Activated CD8-positive, alpha-beta T cell treated with anti-CD3 and anti-CD28 coated beads, Interleukin-2, amount 10 ng/mL, durations not matched to agents 7 days and 5 days (primary cell): ENCODE measurements at places on chromosomes 6 and 20.

- peaks cover 58% of the 10 kb centered on the region for H3K27me3 ChIP-seq
- H3K36me3 ChIP-seq: no peaks in the 10 kb centered on the region
- DNase-seq: no peak
- H3K27ac ChIP-seq: no peak overlapping the region
- peaks cover 6% of the 10 kb centered on the region for H3K4me1 ChIP-seq
Observed at GRCh38 chr6:35216412-35216732, 2.6 kb downstream of the SCUBE3 start.

GRCh38 chr20:1332749-1333300 is 3.9 kb upstream of the SDCBP2 start:
- H3K4me1 ChIP-seq: peaks cover 63% of the 10 kb centered on the region
- peak overlapping the region; percentile 48 for H3K27ac ChIP-seq
- DNase-seq: no peak
- peaks cover 52% of the 10 kb centered on the region for H3K36me3 ChIP-seq
- H3K27me3 ChIP-seq: no peaks in the 10 kb centered on the region

DNA sequence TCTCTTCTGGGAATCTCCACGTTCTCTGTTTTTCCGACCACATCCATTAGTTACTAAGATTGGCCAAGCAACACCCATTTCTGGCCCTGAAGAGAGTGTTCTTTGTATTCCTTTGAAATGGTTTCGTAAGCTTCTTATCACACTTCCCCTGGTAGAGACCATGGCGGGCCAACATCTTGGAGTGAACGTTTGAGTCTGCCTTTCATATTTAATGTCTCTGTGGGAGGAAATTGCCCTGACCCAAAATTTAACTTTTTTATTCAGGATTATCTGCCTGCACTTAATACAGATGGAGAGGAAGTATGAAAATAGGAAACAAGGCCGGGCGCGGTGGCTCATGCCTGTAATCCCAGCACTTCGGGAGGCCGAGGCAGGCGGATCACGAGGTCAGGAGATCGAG is 177.0 kb upstream of the SNX9 start:
- H3K27ac ChIP-seq: no peak overlapping the region
- no peak overlapping the region for H3K4me3 ChIP-seq
- H3K27me3 ChIP-seq: no peaks in the 10 kb centered on the region
- peaks cover 27% of the 10 kb centered on the region for H3K4me1 ChIP-seq
- H3K36me3 ChIP-seq: peaks cover 26% of the 10 kb centered on the region
- DNase-seq: no peak

DNA sequence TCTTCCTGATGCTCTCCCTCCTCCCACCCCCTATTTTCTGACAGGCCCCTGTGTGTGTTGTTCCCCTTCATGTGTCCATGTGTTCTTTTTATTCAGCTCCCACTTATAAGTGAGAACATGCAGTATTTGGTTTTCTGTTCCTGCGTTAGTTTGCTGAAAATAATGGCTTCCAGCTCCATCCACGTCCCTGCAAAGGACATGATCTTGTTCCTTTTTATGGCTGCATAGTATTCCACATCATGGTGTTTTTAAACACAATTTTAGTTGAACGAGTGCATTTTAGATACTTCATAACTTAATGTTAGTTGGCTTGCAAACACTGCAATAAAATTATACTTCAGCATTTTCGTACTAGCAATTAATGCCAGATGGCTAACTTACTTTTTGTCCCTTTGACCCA is 28.5 kb downstream of the COL9A1 start:
- H3K4me1 ChIP-seq: no peaks in the 10 kb centered on the region
- H3K4me3 ChIP-seq: no peak overlapping the region
- no peaks in the 10 kb centered on the region for H3K27me3 ChIP-seq
- H3K36me3 ChIP-seq: no peaks in the 10 kb centered on the region
- no peak overlapping the region for H3K27ac ChIP-seq

GRCh38 chr6:84453499-84453898 is 226.1 kb upstream of the CEP162 start:
- no peaks in the 10 kb centered on the region for H3K27me3 ChIP-seq
- no peaks in the 10 kb centered on the region for H3K36me3 ChIP-seq
- H3K4me3 ChIP-seq: no peak overlapping the region
- no peak overlapping the region for H3K27ac ChIP-seq
- H3K4me1 ChIP-seq: no peaks in the 10 kb centered on the region

DNA sequence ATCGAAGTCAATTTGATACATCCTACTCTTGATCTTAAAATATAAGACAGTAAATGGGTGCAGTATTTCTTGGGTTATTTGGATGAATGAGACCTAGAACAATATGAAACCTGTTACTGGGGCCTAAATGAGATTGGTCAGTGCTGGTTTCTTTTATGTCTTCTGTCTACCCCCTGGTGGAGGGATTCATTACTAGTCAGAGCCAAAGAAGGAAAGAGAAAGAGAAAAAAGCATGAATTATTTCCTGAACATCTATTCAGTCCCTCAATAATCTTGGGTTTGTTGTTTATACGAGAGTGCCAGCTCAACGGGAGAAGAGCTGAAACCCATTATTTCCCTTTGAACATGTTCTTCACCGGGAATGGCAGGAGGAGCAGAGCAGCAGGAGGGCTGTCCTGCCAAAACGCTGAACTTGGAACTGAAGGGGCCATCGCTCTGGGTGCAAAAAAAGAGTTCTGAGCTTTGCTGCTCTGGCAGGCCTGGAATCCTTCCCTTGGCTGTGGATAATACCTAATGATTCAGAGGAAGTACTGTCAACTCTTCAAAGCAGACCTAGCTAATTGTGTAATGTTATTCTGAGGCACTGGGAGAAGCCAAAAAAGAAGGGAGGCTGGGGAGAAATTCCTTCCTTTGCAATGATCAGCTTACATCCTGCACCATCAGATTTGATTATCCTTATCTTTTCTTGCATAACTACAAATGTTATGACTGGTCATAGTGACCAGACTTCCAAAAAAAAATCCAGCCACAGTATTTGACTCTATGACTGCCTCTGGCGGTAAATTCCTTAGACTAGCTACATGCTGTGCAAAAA is 72.0 kb downstream of the BLOC1S5 start:
- no peaks in the 10 kb centered on the region for H3K27me3 ChIP-seq
- no peak overlapping the region for H3K27ac ChIP-seq
- no peaks in the 10 kb centered on the region for H3K36me3 ChIP-seq
- DNase-seq: no peak
- no peak overlapping the region for H3K4me3 ChIP-seq

DNA sequence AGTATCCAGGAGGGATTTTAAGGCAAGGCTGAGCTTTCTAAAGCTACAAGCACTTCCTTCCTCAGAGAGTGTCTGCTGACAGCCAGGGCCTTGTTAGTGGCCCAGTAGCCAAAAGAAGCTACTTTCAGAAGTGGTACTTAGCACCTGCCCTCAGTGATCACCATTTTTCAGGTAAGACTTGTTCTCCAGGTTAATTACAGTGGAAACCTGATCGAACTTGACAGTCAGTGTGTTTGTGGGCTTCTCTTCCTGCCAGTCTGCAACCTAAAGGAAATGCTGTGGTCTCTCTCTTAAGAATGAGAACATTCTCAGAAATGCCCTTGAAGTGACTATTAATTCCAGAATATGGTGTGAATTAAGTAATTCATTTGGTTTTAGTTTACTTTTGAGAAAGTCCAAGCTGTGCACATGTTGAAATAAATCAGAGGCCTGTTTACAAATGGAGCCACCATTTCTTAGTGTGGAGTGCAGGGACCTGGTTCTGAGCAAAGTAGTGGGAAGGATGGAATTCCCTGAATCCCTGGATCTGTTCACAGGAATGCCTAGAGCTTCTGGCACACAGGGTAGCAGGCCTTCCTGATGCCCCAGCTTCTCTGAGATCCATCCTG is 185.3 kb upstream of the AGPAT4 start:
- peaks cover 7% of the 10 kb centered on the region for H3K27me3 ChIP-seq
- no peaks in the 10 kb centered on the region for H3K36me3 ChIP-seq
- peak overlapping the region; percentile 65 for H3K27ac ChIP-seq
- H3K4me3 ChIP-seq: no peak overlapping the region
- DNase-seq: peak; percentile 25

DNA sequence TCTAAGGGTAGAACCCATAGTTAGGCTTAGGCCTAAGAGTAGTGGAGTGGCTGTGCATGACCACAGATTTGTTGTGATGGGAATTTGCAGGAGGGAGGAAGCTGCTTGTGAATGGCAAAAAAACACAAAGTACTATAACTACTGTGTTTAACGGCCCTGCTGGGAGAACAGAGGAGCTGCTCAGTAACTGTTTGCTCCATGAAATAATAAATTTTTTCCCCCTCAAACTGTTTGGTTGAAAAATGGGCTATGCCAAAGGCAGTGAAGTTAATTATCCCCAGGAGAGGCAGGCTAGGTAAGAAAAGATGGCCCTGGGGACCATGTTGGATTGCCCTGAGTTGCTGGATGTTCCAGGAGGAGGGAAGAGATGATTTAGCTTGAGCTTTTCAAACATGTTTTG is 256.5 kb upstream of the PRND start:
- DNase-seq: no peak
- peaks cover 17% of the 10 kb centered on the region for H3K27me3 ChIP-seq
- no peak overlapping the region for H3K4me3 ChIP-seq
- no peaks in the 10 kb centered on the region for H3K4me1 ChIP-seq

- H3K4me1 ChIP-seq: peaks cover 21% of the 10 kb centered on the region
- H3K36me3 ChIP-seq: peaks cover 3% of the 10 kb centered on the region
- no peak overlapping the region for H3K27ac ChIP-seq
- peaks cover 44% of the 10 kb centered on the region for H3K27me3 ChIP-seq
- no peak for DNase-seq
- no peak overlapping the region for H3K4me3 ChIP-seq
Observed at GRCh38 chr20:2795451-2795850, 5.0 kb downstream of the CPXM1 start.

- H3K4me1 ChIP-seq: no peaks in the 10 kb centered on the region
- H3K27me3 ChIP-seq: peaks cover 2% of the 10 kb centered on the region
- H3K4me3 ChIP-seq: no peak overlapping the region
Observed at GRCh38 chr20:39623584-39624234, 661.6 kb downstream of the DHX35 start.

DNA sequence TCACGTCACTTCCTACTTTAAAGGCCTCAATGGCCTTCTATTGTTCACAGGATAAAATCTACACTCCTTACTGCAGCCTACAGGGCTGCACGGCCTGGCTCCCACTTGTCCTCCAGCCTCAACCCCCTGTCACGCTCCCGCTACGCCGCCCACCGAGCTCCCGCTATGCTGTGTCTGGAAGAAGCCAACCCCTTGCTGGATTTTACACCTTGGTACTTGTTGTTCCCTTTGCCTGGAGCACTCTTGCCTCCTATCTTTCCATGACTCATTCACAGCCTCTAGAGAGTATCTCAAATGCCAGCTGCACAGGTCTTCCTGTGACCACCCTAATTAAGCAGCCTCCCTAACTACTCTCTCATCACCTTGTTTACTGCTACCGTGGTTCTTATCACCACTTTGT is 259.9 kb downstream of the PRKN start:
- no peaks in the 10 kb centered on the region for H3K4me1 ChIP-seq
- DNase-seq: no peak
- no peaks in the 10 kb centered on the region for H3K36me3 ChIP-seq
- no peak overlapping the region for H3K4me3 ChIP-seq

GRCh38 chr6:95384988-95385387 is 192.3 kb upstream of the MANEA start:
- no peaks in the 10 kb centered on the region for H3K4me1 ChIP-seq
- no peak overlapping the region for H3K4me3 ChIP-seq
- H3K36me3 ChIP-seq: no peaks in the 10 kb centered on the region
- H3K27ac ChIP-seq: no peak overlapping the region
- no peaks in the 10 kb centered on the region for H3K27me3 ChIP-seq

- no peak overlapping the region for H3K27ac ChIP-seq
- DNase-seq: no peak
- H3K4me1 ChIP-seq: no peaks in the 10 kb centered on the region
- H3K27me3 ChIP-seq: no peaks in the 10 kb centered on the region
Observed at GRCh38 chr6:83294676-83295075, 101.5 kb downstream of the RWDD2A start.
